ENCODE measurements at places on chromosomes 5 and 9. TPM values are rescaled to one million over a fixed set of nuclear protein-coding genes. Genes with fewer than 3 reads are reported as not detected.

DNA sequence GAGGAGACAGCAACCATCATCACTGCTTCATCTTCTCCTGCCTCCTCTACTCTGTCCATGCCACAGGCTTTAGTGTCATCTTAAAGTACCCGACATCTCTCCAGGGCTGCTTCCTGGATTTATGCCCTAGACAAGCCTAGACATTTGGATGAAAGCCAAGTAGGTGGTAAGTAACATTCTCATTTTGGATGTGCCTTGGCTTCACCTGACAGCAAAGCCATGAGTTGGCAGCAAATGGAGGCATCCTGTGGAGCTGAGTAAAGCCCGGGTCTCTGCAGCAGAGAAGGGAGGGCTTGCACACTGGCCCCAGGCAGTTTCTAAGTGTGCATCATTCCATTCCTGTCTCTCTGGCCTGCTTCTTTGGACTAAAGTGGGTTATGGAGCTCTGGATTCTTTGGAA is 299.1 kb downstream of the DMAC1 start:
- DNase-seq: no peak

WWC1 gene
- total RNA-seq: 1.0 TPM

GRCh38 chr5:80387063-80387768 is 20.6 kb upstream of the ZFYVE16 start:
- DNase-seq: no peak

C8G gene
- total RNA-seq: 2.3 TPM

GRCh38 chr5:172441262-172441751 is 13.0 kb downstream of the SH3PXD2B start:
- no peak for DNase-seq

ZFP37 gene
- total RNA-seq: 2.2 TPM

GRCh38 chr5:99590806-99591205 is 662.0 kb upstream of the CHD1 start:
- DNase-seq: no peak

GRCh38 chr5:55234121-55234700 is 803 bp upstream of the CCNO start:
- DNase-seq: no peak

- DNase-seq: no peak
Measured at GRCh38 chr5:174187481-174187880, 142.0 kb downstream of the NSG2 start.

- DNase-seq: no peak
Measured at GRCh38 chr9:112719241-112719691, 1.3 kb upstream of the INIP start.

FRMD3 gene
- 21.1 TPM for total RNA-seq

Measured in spleen (tissue), 13 donors.